SK-MEL-5 (cell line): ENCODE measurements at places on chromosomes 12 and 14. TPM values are rescaled to one million over a fixed set of nuclear protein-coding genes. Genes with fewer than 3 reads are reported as not detected.
A peak's percentile ranks its signal among the peaks of the same experiment; 100 is the strongest.

DNA sequence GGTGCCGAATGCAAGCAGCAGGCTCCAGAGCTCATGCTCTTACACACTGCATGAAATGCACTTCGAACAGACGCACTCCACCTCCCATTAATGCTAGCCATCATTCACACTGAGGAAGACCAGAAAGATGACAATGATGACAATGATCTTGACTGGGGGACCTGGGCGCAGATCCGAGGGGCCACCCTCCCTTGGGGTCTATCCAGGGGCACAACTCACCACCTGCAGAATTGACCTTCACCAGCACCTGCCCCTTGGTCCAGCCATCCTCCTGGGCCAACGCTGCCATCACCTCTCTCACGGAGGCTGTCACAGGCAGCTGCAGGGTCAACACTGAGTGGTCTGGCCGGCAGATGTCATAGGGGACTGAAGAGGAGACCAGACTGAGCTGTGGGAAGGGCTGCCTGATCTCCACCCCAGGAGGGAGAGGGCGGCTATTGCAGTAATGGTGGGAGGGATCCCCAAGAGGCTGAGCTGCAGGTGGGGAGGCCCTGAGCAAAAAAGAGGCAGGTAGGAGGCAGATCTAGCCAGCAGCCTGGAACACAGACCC, 15.3 kb downstream of the RAPGEF3 start:
- no peak for DNase-seq

DNA sequence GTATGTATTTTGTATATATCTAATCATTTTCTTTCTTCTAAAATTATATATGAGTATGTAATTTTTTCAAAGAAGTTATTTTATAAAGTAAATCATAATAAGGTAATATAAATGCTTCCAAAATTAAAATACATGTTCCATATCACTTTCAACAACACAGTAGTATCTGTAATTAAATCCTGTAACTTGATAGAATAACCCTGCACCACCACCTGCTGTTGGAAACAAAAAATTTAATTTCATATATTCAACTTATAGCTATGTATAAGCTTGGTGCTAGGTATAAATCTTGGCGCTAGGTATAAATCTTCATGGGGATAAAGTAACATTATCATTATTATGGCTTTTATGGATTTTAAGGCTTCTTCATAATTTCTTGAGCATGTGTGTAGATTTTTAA, 149.7 kb upstream of the DCN start:
- peak; percentile 40 for DNase-seq

DNA sequence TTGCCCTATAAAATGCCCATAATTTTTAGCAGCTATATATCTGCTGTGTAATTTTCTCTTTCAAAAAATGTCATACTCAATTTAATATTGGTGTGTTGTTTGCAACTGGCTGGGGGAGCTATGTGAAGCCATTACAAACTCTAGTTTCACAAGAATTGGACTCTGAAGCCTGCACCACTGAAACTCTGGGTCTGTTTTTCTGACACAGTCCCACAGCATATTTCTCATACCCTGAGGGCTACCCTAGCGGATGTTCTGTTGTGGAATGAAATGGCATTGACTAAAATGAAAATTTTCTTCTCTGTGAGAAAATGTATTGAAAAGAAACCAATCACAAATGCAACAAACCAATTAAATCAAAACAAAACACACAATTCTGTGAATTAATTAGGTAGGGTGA, 284.6 kb upstream of the NPAS3 start:
- DNase-seq, result no peak

- DNase-seq, result peak; percentile 43
These were observed 256.1 kb downstream of the GLT1D1 start for GRCh38 chr12:129109174-129110001.

GRCh38 chr12:111178181-111179081, 190.5 kb downstream of the PHETA1 start:
- DNase-seq, result no peak

DNA sequence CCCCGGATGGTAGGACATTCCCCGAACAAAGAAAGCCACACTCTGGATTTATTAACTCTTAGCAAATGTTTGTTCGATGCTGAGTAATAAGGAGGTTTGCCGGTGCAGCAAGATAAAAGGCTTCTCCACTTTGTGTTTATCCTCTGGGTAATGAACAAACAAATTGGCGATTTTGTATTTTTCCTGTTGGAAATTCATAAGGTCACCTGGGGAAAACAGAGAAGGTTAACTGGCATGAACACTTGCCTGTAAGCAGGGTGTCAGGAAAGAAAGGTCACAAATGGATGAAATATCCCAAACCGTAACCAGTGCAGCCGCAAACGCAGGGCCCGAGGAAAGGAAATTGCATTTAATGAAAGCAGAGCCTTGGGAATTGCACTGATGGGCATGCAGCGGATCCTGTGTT, 132.8 kb downstream of the RMST start:
- DNase-seq, result no peak

DNA sequence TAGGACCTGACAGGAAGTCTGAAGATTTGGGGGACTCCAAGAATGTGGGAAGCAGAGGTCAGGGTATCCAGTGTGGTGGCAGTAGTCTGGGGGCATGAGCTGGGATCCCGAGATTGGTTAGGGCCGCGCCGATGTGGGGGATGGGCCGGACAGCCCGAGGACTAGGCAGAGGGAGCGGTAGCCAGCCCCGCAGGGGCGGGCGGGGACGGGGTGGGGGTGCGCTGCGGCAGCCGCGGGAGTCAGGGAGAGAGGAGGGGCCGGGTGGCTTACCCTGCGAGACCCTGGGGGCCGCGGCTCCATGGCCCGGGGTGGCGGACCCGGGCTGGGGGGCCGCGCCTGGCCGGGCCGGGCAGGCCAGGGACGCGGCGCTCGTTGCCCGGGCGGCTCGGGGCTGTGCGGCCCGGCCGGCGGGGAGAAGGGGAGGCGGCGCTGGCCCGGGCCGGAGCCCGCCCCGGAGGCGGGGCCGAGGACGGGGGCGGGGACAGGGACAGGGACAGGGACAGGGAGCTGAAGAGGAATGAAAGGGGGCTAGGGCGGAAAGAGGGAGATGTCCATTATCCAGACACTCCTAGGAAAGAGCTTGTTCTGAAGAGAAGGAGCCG, 5.6 kb downstream of the ZNF385A start:
- peak; percentile 60 for DNase-seq

GRCh38 chr12:785706-786105, 33.3 kb downstream of the WNK1 start:
- DNase-seq, result no peak

GRCh38 chr14:74671789-74672188, 41.1 kb downstream of the AREL1 start:
- no peak for DNase-seq

- DNase-seq, result no peak
These were observed 11.8 kb downstream of the GCH1 start for GRCh38 chr14:54890788-54891187.

DNA sequence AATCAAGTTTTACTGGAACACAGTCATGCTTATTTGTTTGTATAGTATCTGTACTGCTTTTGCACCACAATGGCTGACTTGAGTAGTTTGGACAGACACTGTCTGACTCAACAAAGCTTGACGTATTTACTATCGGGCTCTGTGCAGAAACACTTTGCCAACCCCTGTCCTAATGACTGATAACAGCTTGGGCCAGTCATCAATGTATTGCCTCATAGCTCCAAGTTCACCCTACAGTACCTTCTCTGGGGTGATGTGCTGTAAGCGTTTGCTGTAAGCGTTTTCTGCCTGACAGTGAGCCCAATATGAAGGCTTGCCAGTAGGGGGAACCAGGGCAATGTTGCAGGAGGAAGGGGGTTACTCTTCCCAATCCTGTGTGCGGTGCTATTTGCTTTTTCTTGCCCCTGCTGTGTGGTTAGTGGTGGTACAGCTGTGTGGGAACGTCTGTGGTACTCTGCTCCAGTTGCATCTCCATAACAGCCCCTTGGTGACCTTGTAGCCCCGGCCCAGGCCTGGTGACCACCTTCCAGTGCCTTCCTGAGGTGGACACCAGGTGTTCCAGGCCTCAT, 5.4 kb upstream of the CCDC177 start:
- DNase-seq, result peak; percentile 64

Gene GTF2A1
- total RNA-seq, result 32.0 and 35.2 TPM in 2 replicates

Gene AQP6
- total RNA-seq, result 0.08 TPM in 1 of 2 replicates, not detected in the other

Gene NID2
- total RNA-seq, result not detected in 2 replicates

Gene SRRM4
- total RNA-seq, result not detected in 2 replicates

Gene CLEC4C
- total RNA-seq, result not detected in 2 replicates

Gene C12orf54
- total RNA-seq, result not detected in 2 replicates
